Kidney (tissue), 22 donors: ENCODE measurements at places on chromosomes 4 and X. TPM values are rescaled to one million over a fixed set of nuclear protein-coding genes. Genes with fewer than 3 reads are reported as not detected.
A peak's percentile ranks its signal among the peaks of the same experiment; 100 is the strongest.

The CT45A10 gene
- total RNA-seq, result not detected

The ADH1B gene
- 223 TPM for total RNA-seq

The TEX13A gene
- total RNA-seq, result not detected

The PDHA1 gene
- total RNA-seq, result 206 TPM

The HPSE gene
- total RNA-seq, result 6.8 TPM

The GRIA2 gene
- total RNA-seq, result 0.54 TPM

The SLC6A14 gene
- total RNA-seq, result not detected

The DDX53 gene
- total RNA-seq, result not detected

The DCK gene
- total RNA-seq, result 15.2 TPM

The ABCG2 gene
- 4.7 TPM for total RNA-seq

The ZNF280C gene
- 5.0 TPM for total RNA-seq

- peak; percentile 83 for DNase-seq
These were observed 96.3 kb downstream of the ANK2 start for GRCh38 chr4:113145519-113146291.

DNA sequence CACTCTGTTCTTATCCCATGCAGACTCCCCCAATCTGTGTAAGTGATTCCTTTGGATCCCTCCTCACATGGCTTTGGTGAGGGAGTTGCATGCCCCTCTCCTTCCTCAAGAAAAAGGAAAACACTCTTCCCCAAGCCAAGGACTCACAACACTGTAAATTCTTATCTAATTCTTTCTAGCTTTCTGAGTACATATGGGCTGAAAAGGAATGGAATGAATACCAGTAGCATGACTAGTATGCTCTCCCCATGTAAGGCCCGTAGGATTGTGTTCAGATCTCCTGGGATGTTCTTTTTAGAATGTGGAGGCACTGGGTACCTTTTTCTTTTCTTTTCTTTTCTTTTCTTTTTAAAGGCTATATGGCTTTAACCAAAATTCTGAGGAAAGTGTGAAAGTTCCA is 17.0 kb upstream of the MAGED1 start:
- DNase-seq, result no peak

DNA sequence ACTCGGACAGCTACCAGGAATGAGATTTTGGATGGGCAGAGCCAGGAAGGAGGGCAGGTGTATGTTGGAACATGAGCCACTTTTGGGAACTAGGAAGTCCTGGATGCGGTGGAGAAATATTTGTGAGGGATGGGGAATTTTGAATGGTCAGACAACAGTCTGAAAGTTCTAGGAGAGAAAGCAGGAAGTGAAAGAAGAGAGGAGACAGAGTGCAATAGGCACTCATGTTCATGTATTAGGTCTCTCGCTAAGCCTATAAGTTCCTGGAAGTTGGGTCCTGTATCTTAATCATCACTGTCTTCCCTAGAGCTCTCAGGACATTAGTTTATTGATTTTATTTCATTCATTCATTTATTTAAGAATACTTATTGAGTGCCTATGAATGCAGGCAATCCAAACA is 65.7 kb upstream of the CITED1 start:
- no peak for DNase-seq

DNA sequence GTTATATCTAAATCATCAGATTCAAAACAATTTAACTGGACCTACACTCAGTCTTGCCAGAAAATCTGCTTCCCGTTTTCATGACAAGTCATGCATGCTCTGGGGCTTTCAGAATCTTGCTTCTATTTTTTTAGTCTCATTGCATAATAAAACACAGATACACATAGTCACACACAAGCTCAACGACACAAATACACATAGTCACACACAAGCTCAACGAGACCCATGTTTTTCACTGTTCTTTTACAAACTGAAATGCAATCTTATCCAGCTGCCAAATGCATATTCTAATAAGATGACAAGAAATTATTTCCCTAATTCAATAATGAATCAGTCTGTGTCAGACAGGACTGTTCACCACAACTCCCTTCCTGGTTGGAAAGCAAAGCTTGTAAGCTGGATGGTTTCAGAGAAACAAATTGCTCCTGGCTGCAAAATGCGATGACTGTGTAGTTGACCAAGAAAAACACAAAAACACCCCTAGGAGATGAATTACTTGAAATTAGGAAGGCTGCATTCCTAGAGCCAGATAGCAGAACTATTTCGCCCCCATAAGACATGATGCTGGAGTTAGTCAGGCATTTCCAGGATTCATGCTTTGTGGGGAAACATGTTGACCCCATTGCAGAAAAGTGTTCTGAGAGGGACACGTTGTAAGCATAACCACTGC is 208.7 kb downstream of the CHIC2 start:
- DNase-seq, result no peak

DNA sequence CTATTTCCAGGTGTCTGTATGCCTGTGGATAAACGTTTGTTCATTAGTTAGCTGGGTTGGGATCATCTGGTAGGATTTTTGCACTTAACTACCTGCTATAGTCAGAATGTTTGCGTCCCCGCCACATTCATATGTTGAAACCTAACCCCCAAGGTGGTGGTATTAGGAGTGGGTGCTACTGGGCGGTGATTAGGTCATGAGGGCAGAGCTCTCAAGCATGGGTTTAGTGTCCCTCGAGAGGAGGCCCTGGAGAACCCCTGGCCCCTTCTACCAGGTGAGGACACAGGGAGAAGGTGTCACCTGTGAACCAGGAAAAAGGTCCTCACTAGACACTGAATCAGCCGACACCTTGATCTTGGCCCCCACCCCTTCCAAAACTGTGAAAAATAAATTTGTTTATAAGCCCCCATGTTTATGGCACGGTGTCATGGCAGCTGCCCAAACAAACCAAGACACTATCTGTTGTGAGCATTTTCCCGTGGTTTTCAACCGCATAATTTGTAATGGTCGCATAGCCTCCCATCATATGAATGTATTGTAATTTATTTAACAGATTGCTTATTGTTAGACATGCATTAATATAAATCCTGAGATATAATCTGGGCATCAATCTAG is 92.7 kb upstream of the TRIM2 start:
- peak; percentile 11 for DNase-seq

DNA sequence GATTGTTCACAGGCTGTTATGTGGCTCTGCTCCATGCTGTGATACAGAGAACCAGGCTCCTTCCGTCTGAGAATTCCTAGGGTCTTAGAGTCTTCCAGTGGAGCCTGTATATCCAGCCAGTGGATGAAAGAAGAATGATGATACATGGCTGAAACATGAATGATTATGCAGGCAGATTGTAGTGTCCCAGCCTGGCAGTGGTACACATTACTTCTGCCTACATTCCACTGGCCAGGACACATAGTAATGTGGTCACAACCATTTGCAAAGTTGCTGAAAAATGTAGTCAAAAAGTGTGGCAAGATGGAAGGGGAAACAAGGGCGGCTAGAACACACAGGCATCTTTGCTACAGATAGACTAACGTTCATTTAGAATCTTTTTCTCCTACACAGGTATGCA is 4.5 kb upstream of the GBA3 start:
- no peak for DNase-seq

DNA sequence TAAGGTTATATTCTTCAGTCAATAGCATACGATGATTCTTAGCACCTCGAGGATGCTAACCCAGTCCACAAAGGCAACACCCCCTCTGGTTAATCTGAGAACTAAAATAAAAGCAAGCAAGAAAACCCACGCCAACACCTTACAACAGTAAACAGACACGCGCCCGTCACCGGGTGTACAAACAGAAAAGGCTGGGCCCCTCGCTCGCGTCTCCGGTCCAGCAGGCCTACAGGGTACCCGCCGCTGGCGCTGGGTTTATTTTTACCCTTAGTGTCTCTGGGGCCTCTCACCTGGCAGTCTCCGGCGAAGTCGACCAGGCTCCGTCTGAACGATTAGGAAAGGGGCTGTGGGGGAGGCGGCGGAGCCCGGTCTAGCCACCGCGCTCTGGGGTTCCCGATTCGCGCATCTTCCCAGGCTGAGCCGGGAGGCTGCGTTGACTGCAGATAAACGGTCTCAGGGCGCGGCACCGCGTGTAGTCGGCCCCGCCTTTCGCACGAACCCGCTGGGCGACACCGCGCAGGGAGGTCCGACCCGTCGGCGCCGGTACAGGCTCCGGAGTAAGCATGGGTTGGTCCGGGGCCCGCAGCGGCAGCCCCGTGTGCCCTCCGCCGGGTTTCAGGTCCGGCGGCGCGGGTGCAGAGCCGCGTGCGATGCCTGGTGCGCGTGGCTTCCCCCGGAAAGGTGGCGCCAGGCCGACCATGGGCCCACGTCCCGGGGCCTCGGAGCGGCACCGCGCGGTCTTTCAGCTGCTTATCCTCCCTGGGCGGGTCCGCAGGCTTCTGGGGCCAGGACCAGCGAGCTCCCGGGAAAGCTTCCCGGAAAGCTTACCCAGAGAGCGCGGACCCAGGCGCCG is 441 bp downstream of the SLC9B2 start:
- peak; percentile 74 for DNase-seq

GRCh38 chr4:140121646-140122045 is 32.3 kb downstream of the MAML3 start:
- DNase-seq, result no peak

GRCh38 chrX:88425739-88426138 is 321.3 kb upstream of the CPXCR1 start:
- peak; percentile 5 for DNase-seq

GRCh38 chrX:154602226-154602625 is 16.9 kb downstream of the CTAG1B start:
- DNase-seq, result no peak

GRCh38 chrX:135345107-135345589 is 35.9 kb downstream of the ETDC start:
- DNase-seq, result no peak

DNA sequence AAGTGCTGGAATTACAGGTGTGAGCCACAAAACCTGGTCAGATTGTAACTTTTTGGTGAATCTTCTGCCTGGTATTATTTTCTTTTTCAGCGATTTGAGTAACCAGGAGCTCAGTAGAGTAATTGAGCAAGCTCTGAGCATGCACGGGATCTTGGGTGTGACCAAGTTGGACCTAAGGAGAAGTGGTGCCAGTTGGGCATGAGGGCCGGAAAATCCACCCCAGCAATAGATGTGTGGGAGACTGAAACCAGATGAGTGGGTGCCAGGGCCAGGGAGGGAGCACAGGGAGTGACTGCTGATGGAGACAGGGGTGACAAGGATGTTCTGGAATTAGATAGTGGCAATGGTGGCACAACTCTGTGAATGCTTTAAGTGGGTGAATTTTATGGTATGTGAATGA is 3.7 kb upstream of the CCNQ start:
- DNase-seq, result no peak

DNA sequence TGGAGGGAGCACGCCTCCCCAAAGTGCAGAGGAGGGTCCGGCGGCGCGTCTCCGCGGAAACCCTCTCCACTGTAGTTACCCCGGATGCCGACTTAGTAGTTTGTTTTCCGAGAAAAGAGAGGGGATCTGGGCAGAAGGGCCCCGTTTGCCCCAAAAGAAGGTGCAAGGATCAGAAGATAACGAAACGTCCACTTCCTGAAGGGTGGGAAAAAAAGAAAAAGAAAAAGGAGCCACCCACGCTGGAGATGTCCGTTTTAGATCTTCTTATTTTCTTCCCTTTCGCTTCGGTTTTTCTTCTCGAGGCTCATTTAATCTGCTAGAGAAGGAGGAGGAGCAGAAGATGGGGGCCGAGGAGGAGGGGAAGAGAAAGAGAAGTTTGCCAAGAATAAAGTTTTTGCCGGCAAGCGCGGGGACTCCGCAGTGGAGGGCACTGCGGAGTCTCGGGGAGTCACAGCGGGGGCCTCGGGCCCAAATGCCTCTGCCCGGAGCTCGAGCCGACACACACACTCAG is 517 bp downstream of the LEF1 start:
- DNase-seq, result no peak

DNA sequence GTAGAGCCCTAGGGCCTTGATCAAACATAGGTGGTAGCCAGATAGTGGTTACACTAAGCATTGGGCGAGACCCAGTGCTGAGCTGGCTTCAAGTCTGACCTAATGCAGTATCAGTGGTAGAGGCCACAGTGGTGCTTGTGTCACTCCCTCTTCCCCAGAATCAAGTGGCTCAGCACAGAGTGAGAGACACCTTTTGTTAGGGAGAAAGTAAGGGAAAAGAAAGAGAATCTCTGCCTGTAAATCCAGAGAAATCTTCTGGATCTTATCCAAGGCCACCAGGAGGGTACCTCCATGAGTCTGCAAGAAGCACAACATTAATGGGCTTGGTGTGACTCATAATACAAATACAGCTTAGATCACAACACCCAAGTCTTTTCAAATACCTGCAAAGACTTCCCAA is 117.7 kb upstream of the SLC6A14 start:
- DNase-seq, result no peak

DNA sequence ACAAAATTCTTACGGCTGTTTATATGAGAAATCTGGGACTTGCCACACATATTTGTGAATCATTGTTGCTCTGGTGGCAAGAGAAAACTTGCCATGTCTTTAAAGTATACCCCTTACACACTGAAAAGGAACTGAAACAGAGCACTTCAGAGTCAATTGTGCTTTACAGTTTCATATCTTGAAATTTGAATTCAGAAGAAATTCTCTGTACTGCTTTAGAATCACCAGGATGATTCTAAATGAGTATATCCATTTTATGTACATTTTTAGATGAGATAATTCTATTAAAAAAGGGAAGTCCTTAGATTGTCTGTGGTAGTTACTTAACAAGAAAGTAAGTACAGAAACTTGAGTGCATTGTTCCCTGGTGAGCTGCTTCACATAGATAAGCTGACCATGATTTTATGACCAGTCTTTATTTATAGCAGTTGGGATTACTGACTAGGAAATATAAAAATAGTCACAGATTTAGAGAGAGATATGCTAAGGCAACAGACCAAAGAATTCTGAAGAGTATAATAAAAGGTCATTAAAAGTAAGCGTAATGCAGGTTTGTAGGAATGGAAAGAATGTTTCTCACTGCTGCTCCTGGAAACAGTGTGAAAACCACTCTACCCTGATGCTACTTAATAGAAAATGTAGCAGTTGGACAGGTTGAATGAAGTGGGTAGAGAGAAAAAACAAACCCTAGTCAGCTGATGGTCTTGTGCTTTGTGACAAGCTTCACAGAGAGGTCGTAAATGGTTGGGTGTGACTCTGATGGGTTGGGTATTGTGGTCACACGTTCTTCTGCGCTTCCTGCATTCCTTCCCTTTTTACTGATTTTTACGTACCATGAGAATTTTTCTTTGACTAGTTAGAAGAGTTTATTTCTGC is 41.0 kb downstream of the FNIP2 start:
- DNase-seq, result no peak

- no peak for DNase-seq
These were observed 62.2 kb upstream of the RAB33B start for GRCh38 chr4:139391731-139392130.

- no peak for DNase-seq
These were observed 90.4 kb downstream of the SLC16A2 start for GRCh38 chrX:74511704-74512103.

- DNase-seq, result no peak
These were observed 19.7 kb downstream of the CYSLTR1 start for GRCh38 chrX:78307665-78308064.

DNA sequence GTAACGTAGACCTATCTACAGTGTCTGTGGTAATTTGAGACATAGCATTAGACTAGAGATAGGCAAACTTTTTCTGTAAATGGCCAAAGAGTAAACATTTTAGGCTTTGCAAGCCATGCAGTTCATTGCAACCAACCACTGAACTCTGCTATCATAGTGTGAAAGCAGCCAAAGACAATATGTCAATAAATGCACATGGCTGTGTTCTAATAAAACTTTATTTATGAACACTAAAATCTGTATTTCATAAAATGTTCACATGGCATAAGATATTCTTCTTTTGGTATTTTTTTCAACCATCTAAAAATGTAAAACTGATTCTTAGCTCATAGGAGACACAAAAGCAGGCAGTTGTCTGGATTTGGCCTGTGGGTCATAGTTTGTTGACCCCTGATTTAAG is 120.9 kb downstream of the AMELX start:
- no peak for DNase-seq
